Esophagus squamous epithelium (tissue), 5 donors: ENCODE measurements at places on chromosomes 13 and 19.

- DNase-seq, result no peak
These were observed 20.3 kb downstream of the OPA3 start for GRCh38 chr19:45564131-45564780.

DNA sequence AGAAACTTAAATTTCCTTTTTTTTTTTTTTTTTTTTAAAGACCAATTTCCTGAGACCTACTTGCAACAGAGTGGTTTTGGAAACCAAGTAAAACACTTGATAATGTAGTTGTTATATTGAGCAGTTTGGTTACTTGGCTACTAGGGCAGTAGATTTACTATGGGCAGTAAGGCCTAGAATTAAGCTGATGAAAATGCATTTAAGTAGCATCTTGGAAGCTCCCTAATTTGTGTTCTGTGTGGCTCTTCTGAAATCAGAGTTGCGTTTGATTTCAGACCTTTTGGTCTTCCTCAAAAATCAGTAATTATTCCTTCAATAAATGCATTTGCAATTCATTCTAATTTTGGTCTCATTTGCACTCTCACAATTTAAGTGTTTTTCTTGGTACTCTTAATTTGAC is 810 bp downstream of the GPR180 start:
- no peak for DNase-seq

- no peak for DNase-seq
These were observed 311.3 kb downstream of the FGF14 start for GRCh38 chr13:102090532-102090931.

GRCh38 chr19:18499055-18499775 is 22.7 kb downstream of the ELL start:
- DNase-seq, result no peak

GRCh38 chr13:43348397-43348796 is 325.0 kb downstream of the DNAJC15 start:
- no peak for DNase-seq

GRCh38 chr19:43527860-43528622 is 1.0 kb upstream of the ETHE1 start:
- DNase-seq, result no peak

DNA sequence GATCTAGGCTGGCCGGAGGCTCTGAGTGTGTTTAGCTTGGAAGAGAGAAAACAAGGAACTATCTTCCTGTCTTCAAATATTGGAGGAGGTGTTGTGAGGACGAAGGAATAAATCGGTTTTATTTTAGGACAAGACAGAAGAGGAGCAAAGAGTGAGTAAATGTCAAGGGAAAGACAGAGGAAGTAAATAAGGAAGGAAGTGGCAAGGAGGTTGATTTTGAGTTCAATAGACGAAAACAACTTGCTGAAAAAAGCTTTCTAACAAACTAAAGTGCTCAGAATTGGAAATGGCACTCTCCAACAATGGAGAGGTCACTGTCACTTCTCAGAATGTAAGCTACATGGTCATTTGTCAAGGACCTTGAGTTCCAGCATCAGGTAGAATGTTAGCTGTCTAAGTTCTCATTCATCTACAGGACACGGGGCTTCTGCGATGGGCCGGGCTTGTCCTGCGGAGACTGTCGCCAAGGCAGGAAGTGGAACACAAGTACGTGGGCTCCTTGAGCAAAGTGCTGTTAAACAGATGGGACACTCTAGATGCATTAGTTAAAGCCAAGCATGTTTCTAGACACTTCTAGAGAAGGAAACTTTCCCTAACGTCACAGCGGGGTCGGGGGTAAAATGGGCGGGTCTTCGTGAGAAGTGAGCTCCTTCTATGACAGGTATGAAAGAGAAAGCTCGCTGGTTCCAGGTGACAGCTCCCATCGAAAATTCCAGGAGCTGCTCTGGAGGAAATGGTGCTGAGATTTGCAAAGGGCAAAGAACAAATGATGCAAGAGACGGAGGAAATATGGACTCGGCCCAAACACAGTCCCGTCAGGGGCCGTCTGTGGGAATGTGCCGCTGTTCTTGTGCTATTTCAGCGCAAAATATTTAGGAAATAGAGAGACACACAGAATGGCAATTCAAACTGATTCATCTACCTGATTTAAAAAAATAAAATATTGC is 103.9 kb upstream of the UBL3 start:
- no peak for DNase-seq

GRCh38 chr13:83731113-83731512 is 151.2 kb downstream of the SLITRK1 start:
- no peak for DNase-seq

GRCh38 chr19:40221858-40222619 is 3.9 kb upstream of the TTC9B start:
- no peak for DNase-seq

- DNase-seq, result no peak
These were observed 17.7 kb downstream of the GPC6 start for GRCh38 chr13:93244141-93244917.

GRCh38 chr19:442085-442484 is 18.7 kb downstream of the SHC2 start:
- no peak for DNase-seq

DNA sequence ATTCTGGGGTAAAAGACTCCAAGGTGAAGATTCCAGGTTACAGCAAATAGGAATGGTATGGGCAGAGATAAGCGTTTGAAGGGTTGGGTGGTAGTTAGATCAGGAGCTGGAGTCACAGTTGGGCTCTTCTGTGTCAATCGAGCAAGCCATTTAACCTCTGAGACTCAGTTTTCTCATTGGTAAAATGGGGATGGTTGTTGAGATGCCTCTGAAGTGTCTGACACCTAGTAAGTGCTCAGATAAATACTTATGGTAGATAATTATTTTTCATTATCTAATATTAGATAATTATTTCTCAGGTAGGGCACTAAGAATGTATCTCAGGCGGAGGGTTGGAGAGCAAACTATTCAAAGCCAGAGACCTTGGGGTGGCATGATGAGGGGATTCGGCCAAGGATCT is 7.8 kb downstream of the LTBP4 start:
- DNase-seq, result no peak

- no peak for DNase-seq
These were observed 6.4 kb downstream of the ZNF551 start for GRCh38 chr19:57688011-57688763.

GRCh38 chr19:39843919-39844793 is 2.0 kb downstream of the FBL start:
- no peak for DNase-seq

GRCh38 chr13:64936879-64937278 is 2293.3 kb downstream of the PCDH9 start:
- no peak for DNase-seq

DNA sequence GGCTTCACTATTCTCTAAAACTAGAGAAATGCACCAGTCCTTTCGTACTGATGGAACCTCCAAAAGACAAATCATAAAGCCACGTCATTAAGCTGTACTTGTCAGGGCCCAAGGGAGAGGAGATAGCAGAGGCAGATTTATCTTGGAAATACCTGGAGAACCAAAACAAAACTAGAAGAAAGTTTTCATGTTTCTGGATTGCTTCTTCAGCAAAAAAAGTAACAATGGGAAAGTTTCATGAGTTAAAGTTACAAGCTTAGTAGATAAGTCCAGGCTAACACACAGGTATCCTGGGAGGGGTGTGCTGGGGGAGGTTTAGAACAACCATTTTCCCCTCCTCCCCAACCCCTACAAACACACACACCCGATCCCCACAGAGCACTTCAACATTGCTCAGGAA is 21.6 kb downstream of the RANBP3 start:
- DNase-seq, result no peak

DNA sequence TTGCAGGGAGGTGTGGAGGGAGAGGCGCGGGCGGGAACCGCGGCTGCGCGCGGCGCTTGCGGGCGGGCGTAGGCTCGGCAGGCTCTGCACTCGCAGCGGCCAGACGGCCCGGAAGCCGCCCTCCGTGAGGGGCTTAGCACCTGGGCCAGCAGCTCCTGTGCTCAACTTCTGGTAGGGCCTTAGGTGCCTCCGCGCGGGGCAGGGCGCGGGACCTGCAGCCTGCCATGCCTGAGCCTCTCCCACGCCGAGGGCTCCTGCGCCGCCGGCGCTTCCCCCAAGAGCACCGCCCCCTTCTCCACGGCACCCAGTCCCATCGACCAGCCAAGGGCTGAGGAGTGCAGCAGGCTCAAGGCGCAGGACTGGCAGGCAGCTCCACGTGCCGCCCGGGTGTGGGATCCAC is 940.8 kb upstream of the PCDH9 start:
- DNase-seq, result no peak

DNA sequence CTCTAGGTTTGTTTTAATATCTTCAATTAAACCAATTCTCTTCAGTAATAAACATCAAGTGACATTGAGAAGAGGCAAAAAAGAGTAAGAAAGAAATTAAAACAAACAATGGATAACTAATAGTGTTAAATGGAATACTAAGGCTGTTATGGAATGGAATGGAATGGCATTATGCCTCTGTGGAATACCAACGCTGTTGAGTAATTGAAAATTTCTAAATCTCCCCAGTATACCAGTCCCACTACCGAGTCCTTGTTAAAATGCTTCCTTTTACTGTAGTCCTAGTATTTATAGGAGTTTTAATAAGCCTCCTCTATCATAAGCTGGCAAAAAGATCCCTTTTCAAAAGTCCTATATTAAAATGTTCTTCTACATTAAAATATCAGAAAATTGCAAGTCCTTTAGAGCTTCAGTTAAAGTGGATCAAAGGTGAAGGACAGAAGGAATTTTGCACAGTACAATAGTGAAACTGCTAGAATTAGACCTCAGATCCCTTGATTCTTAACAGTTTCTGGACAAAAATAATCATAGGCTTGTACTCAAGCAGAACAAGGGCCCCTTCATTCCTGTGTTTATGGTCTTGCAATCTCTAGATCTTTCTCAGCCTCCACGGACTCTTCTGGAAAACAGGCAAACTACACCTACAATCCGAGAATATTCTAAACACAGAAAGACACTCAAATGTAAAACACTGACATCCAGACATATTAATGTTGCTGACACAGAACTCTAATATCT is 128.2 kb downstream of the PCDH9 start:
- no peak for DNase-seq

DNA sequence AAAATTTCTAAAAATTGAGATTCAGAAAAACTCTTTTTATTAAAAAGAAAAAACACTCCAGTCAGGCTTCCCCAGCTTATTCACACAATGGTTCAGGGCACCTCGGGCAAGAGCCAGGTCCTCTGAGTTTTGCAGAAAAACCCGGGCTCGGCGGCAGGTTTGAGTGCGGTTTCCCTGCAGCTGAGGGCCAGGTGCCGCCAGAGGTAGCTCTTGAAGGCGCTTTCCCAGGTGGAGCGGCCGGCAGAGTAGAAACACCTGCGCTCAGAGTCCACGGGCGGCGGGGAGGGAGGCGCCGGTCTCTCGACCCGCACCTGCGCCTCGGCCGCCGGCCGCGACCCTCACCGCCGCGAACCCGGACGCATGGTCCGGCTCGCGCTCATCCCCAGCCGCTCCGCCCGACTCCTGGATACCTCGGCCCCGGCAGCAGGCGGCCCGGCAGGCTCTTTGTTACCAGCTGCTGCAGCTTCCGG is 444 bp downstream of the PROSER1 start:
- DNase-seq, result no peak

DNA sequence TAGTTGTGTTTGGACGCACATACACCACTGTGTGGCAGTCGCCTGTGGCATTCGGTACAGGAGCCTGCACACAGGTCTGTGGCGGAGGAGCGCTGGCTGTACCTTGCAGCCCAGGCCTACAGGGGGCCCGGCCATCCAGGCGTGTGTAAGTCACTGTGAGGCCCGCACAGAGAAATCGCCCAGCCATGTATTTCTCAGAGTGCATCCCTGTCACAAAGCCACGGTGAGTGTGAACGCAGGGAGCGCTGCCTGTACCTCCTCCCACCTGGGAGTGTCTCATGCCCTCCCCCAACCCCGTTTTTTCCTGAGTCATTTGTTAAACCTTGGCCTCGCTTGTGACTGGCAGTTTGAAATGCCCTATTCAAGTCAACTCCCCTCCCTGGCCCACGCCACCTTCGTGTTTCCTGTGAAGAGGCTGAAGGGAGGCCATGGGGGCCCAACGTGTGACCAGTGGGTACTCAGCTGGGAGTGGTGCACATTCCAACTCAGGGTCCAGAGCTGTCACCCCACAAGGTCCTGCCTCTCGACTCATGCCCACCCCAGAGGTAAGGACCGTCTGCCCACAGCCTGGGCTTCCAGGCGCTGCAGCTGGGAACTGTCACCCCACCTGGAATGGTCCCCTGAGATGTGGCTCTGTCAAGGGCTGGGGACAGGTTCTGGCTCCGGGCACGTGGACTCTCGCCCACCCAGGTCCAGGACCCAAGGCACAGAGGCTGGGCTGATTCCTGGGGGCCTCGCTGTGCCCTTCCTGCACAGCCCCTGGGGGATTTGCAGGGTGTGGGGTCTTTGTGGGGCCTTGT is 11.6 kb upstream of the RASA3 start:
- no peak for DNase-seq

GRCh38 chr13:42950181-42950580 is 41.9 kb downstream of the EPSTI1 start:
- DNase-seq, result no peak

GRCh38 chr13:76646946-76647345 is 239.3 kb downstream of the KCTD12 start:
- DNase-seq, result no peak

DNA sequence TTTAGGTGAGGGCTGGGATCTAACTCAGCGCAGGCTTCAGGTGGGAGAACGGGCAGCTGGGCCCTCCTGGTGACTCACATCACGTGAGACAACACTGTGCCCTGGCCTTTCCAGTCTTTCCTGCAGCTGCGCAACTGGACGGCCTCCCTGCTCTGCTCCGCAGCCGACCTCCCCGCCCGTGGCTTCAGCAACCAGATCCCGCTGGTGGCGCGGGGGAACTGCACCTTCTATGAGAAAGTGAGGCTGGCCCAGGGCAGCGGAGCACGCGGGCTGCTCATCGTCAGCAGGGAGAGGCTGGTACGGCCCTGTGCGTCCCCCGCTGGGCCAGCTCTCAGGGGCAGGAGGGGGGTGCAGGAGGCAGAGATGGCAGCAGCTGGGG is 8.8 kb downstream of the SPPL2B start:
- DNase-seq, result no peak
